ENCODE measurements at places on chromosomes 2 and 18.

- DNase-seq = no peak
These were observed 86.4 kb upstream of the OTOS start for GRCh38 chr2:240226672-240227537.

GRCh38 chr2:37570773-37571586 lies 100.5 kb downstream of the CDC42EP3 start:
- no peak for DNase-seq

GRCh38 chr2:179332903-179333302 lies 68.3 kb upstream of the SESTD1 start:
- no peak for DNase-seq

GRCh38 chr2:219002395-219003266 lies 9.4 kb upstream of the CRYBA2 start:
- no peak for DNase-seq

DNA sequence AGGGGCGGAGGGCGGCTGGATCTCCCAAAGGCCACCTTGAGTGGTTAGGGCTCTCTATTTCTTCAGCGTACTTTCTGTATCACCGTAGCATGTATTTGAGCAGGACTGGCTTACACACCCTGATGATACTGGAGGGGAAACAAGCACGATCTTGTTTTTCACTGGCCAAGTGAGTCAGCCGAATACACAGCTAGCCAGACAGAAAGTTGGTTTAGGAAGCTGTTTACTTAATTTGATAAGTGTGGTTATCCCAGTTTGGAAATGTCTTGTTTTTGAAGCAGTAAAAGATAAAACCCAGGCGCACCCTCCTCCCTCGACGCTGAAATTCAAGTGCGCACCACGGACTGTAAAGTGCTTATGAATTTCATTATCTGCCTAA lies 582 bp downstream of the RIOK3 start:
- no peak for DNase-seq

- no peak for DNase-seq
These were observed 505.5 kb upstream of the FAM98A start for GRCh38 chr2:34104601-34105000.
